Left cardiac atrium (tissue), 4 donors: ENCODE measurements at places on chromosomes 11 and 22.
A peak's percentile ranks its signal among the peaks of the same experiment; 100 is the strongest.

- DNase-seq: peak; percentile 95
Measured at GRCh38 chr11:65422633-65423515, at the start of gene NEAT1. Gene NEAT1 (plus strand): TSS chr11:65422798.

GRCh38 chr11:105673089-105673488 lies 63.2 kb downstream of the GRIA4 start:
- DNase-seq: peak; percentile 24

DNA sequence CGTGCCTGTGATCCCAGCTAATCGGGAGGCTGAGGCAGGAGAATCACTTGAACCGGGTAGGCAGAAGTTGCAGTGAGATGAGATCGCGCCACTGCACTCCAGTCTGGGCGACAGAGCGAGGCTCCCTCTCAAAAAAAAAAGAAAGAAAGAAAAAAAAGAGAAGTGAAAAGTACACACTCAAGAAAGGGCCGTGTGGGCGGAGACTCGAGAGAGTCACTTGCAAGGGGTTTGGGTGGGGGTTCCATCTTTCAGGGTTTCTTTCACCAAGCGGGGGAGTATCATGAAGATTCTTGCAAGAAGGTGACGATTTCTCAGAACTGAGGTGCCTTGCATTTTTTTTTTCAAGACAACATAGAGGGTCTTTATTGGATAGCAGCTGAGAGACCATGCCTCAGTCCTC lies 4.0 kb upstream of the IFITM5 start:
- no peak for DNase-seq

DNA sequence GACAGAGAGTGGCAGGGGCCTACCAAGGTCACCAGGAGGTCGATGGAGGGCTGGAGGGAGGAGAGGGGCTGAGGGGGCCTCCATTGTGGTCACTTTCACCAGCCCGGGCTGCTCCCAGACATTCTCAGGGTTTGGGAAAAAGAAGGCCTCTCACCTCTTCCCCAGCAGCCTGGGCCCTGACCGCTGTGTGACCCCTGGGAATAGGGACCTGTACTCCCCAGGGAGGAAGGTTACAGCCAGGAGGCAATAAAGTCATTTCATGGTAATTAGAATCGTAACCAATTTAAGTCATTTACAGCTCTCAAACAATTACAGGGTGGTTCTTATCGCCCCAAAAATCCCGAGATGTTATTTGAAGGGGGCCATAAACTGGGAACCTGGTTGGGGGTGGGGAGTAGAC lies 37.8 kb downstream of the ISX start:
- DNase-seq: no peak

GRCh38 chr11:64056213-64056785 lies 20.6 kb downstream of the FLRT1 start:
- no peak for DNase-seq

DNA sequence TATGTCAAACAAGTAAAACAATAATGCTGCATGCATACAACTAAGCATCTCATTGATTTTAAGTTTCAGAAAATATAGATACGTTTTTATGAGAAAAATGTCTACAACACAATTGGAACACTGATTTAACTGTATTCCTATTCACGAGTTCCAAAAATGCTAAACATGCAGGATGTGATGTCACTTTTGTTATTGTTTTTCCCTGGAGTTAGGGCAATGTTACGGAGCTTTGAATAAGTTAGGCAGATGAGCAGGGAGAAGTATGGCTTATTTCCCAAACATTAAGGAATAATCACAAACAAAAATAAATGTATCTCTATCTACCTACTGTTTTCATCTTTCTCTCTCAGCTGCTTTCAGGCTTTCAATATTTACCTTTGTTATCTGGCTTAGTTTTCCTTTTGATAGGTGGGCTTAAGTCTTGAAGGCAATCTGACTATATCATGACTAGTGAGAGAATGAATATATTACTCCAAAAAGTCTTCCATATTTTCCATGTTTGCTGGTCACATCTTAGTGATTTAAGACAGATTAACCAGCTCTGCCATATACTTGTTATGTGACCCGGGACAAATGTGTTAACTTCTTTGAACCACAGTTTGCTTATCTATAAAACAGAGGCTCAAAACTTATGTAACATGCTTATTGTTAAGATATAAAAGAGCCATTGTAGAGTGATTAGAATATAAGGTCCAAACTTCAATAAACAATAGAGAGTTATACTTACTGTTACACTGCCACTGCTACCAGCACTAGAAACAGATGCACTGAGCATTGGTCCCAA lies 854.4 kb upstream of the CCDC90B start:
- no peak for DNase-seq

GRCh38 chr11:86069408-86070101 lies 671 bp upstream of the PICALM start:
- DNase-seq: peak; percentile 31

GRCh38 chr11:67452141-67452952 lies at the start of gene GPR152:
Gene GPR152 (minus strand): TSS chr11:67452729. CDS start chr11:67452724, 5 bp downstream.
- DNase-seq: peak; percentile 60

- no peak for DNase-seq
Measured at GRCh38 chr11:105456950-105457349, 152.9 kb upstream of the GRIA4 start.

- DNase-seq: no peak
Measured at GRCh38 chr22:39325392-39325932, 6.0 kb upstream of the RPL3 start.

DNA sequence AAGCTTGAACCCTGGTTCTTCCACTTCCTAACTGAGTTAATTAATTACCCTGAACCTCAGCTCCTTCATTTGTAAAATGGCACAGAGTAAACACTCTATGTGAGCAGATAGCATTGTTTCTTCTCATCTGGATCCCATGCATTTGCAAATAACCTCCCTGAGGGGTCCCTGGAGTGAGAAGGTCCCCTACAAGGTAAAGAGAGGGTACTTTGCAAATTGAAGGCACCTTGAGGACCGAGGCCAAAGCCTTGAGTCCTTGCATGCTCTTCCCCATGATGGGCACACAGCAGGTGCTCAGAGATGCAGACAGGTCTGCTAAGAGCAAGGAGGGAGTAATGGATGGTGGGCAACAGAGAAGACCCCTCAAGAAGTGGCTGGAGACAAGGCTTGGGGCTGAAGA lies 33.2 kb downstream of the OTOG start:
- no peak for DNase-seq

- DNase-seq: no peak
Measured at GRCh38 chr11:64665411-64665821, 57.6 kb downstream of the NRXN2 start.
